Suppressor macrophage treated with lipopolysaccharide for 4 hours (primary cell): ENCODE measurements at places on chromosomes 1 and 21.

DNA sequence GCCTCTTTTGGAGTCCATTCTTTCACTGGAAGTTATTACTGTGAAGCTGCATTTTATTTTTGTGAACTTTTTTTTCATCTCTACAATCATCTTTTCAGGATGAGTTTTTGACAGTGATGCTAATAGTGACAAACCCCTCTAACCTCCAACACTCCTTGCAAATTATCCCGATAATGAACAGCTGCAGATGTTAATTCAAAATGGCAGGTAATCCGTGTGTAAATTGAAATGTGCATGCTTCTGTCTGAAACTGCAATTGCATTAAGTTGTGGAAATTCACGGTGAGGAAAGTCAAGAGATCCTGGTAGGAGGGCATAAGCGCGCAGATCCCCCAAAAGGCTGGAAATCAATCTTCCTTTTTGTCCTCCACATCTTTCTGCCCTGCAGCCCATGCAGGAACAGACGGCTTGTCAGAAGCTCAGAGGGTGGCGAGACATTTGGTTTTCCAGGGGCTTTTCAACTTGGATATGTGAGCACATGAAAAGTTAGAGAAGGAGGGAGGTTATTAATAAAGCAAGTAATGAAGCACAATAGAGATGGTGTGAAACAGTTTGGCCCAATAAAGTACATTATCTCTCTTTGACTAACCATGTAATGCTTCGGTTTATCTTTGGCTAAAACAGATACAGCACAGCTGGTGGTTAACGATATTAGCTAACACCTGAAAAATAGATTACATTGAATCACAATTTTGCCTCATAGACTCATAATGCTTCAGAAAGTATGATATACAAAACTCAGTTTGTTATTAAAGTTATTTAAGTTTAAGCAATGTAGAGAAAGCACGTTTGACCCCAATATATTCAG lies 143.5 kb upstream of the COA6 start:
- DNase-seq = no peak

DNA sequence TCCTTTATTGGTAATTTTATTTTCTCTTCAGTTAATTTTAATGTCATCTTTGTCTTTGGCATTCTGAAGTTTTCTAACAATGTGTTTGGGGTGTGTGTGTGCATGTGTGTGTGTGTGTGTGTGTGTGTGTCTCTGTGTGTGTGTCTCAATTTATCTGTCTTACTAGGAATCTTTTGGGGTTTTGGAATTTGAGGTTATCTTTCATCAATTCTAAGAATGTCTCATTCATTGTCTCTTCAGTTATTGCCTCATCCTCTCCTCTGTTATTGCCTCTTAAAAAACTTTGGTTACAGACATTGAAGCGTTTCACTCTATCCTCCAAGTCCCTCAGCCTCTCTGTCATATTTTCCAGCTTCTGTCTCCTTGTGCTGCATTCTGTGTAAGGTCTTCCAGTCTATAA lies 18.1 kb upstream of the SAMD13 start:
- DNase-seq = no peak

GRCh38 chr1:229407206-229408026 lies 26.5 kb downstream of the ACTA1 start:
- no peak for DNase-seq

- no peak for DNase-seq
Observed at GRCh38 chr21:46215436-46216131, 13.0 kb downstream of the LSS start.

DNA sequence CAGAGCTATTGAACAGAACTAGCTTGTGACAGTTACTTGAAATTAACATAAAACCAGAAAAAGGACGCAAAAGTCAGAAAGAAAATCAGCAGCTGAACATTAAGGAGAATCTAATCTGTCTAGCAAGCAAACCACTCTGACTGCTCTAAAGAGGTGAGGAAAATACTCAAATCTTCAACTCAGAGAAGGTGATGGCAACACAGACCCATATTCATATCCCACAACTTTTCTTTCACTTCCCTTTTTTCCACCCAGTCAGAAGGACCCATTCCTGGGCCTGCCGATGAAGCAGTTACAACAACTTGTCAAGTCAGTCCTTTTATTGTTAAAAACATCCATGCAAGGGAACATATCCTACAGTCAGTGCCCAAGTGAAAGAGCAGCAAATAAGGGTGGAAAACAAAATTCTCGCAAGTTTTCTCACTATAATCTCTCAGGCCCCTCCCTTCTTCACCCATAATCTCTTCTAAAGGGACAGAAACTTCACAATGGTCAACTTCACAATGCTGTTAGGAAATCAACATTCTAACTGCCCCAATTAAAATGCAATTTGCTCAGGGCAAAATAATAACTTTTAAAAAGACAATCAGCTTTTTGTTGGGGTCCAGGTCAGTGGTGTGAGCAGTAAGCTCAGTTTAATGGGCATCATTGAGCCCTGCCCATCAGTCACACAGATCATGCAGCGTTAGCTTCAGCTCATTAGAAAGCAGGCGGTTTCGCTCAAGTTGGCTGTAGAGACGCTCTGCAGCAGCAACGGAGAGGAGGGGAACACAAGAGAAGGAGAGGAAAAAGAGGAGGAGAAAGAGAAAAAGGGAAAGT lies 3.6 kb upstream of the NUP210L start:
- DNase-seq = peak; percentile 79

- no peak for DNase-seq
Observed at GRCh38 chr1:115300087-115300876, 37.8 kb downstream of the NGF start.

- DNase-seq = no peak
Observed at GRCh38 chr1:79790950-79791349, 784.4 kb upstream of the ADGRL4 start.

- DNase-seq = no peak
Observed at GRCh38 chr21:44006656-44007055, 5.5 kb upstream of the TRAPPC10 start.
